ENCODE measurements at places on chromosomes 3 and 15. TPM values are rescaled to one million over a fixed set of nuclear protein-coding genes. Genes with fewer than 3 reads are reported as not detected.

DNA sequence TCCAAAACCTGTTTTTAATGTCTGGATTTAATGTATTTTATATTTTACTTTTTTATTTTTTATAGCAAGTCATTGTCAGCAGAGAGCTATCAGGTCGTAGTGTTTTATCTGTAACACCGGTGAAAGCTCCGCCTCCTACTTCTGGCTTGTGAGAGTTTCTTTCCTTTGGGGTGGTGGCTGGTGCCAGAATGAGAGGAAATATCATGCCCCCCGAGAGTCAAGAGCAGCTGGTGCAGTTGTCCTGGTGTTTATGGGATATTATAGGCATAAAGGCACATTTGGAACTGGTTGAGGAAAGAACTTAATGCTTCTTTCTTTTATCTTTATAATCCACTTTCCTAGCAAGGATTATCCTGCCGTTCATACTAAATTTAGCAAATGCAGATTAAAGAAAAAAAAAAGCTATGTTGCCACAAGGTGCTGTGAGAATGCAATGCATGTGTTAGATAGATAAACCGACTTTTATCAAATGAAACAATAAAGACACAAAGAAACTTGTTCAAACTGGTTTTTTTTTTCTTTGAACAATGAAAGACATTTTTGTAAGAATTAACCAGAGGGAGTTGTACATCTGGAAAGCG is 260.1 kb upstream of the PLSCR5 start:
- no peak for DNase-seq

The TPRG1 gene
- total RNA-seq: not detected

The OR5K2 gene
- total RNA-seq: not detected

The SNRPN gene
- total RNA-seq: 117 TPM

DNA sequence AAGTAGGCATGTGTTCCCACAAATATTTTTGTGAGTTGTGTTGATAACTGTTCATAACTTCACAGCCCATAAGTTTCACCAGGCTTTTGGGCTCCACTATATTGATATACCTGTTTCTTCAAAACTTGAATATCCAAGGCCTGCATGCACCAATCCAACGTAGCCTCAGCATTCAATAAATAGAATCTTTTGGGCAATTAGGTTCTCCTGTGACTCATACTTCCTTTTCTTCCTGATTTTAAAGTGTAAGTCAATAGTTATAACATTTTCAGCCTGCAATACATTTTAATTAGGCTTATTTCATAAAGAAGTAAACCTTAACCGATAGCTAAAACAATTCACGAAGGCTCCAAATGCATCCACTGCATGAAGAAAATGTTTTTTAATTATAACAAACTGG is 97.8 kb upstream of the SPRED1 start:
- DNase-seq: no peak

Data from endothelial cell of umbilical vein (primary cell).